ENCODE measurements at places on chromosomes 1 and 21.

- no peak for DNase-seq
Measured at GRCh38 chr1:94922761-94923331, 4.1 kb downstream of the CNN3 start.

- no peak for DNase-seq
Measured at GRCh38 chr1:229029879-229030235, 241.1 kb upstream of the RAB4A start.

DNA sequence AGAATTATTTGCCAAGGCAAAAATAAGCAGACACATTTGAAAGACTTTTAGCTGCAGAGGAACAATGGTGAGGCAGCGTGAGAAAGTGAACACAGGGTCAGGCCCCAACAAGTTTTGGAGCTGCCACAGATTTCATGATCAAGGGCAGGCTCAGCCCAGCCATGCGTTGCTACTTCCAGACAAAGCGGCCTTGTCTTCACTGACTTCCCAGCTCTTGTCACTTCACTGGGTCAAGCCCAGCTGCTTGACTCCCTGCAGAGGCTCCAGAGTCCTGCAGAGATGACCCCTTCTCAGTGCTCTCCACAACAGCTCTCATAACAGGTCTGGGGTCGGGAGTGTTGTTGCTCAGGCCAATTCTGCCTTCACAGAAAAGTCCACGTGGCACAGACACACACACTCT is 35.8 kb downstream of the HHAT start:
- DNase-seq = no peak

GRCh38 chr1:227447531-227447990 is 115.8 kb upstream of the ZNF678 start:
- no peak for DNase-seq

GRCh38 chr1:184254849-184255248 is 132.0 kb upstream of the C1orf21 start:
- no peak for DNase-seq

DNA sequence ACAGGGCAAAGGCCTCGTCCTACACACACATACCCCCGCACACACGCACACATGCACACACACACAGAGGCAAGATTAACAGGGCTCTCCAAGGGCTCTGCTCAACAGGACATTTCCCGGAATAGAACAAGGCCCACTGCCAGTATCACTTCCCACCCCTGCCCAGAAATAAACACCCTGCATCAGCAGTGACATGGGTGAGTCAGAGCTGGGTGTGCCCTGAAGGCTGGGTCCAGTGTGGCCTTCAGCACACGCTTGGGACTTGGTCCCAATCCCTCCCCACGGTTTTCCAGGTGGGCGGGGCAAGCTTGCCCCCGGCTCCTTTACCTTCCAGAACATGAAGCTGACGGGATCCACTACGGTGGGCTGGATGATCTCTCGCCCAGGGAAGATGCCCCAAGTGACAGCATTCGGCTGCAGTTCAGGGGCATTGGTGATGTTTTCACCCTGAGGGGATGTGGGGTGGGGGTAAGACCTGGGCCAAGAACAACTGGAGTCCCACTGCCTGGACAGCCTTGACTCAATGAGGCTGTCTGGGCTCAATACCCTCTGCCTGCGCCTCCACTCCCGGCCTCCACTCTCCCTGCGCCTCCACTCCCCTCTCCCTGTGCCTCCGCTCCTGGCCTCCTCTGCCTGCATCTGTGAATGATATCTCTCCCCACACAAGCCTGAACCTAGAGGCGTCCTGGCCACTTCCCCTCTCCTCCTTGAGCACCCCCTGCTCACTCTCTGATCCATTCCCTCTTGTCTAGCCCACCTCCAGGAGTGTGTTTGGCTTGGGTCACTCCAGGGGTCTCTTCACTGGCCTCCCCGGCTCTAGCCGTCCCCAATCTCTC is 14.7 kb downstream of the MTHFR start:
- no peak for DNase-seq

- DNase-seq = no peak
Measured at GRCh38 chr1:106344494-106344893, 712.0 kb upstream of the PRMT6 start.

DNA sequence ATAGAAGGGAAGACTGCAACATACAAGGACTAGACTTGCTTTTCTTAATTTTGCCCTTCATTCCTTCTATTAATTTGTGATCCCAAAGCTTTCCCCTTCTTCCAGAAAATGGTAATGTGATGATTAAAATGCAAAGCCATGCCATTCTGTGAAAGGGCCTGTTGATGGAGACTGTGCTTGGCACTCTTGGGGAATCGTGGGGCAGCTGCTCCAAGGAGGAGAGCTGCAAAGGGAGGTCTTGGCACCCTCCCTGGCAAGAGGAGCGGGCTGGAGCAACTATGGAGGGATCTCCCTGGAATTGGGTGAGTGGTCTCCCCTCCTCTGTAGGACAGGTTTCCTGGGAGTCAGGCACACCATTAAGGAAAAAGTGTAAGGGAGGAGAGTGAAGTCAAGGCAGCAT is 16.6 kb downstream of the CACNA1S start:
- no peak for DNase-seq

DNA sequence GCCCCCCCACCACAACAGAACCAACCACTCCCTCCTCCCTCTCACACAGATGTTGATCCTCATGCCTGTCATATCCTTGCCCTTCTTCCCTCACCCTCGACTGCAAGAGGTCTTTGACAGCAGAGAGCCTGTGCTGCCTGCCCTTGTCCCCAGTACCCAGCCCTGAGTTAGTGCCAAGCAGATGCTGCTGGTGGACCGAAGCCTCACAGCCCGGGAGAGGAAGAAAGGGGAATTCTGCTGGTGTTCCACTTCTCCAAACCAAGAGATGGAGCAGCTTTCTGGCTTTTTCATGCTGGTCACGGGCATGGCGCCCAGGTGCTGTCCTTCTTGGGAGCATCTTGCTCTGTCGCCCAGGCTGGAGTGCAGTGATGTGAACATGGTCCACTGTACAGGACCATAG is 69.1 kb downstream of the SLC66A1 start:
- no peak for DNase-seq

- DNase-seq = no peak
Measured at GRCh38 chr1:23477359-23478144, 6.4 kb downstream of the ASAP3 start.

- no peak for DNase-seq
Measured at GRCh38 chr1:218090459-218090858, 194.6 kb upstream of the RRP15 start.

- no peak for DNase-seq
Measured at GRCh38 chr1:109668123-109668775, 392 bp downstream of the GSTM2 start.

GRCh38 chr1:103517380-103518047 is 8.0 kb upstream of the RNPC3 start:
- no peak for DNase-seq

- DNase-seq = no peak
Measured at GRCh38 chr1:12548973-12549459, 69.0 kb downstream of the DHRS3 start.

Measured in activated CD8-positive, alpha-beta memory T cell treated with anti-CD3 and anti-CD28 coated beads for 4 hours (primary cell).